ENCODE measurements at places on chromosomes 7 and 10.
A peak's percentile ranks its signal among the peaks of the same experiment; 100 is the strongest.

DNA sequence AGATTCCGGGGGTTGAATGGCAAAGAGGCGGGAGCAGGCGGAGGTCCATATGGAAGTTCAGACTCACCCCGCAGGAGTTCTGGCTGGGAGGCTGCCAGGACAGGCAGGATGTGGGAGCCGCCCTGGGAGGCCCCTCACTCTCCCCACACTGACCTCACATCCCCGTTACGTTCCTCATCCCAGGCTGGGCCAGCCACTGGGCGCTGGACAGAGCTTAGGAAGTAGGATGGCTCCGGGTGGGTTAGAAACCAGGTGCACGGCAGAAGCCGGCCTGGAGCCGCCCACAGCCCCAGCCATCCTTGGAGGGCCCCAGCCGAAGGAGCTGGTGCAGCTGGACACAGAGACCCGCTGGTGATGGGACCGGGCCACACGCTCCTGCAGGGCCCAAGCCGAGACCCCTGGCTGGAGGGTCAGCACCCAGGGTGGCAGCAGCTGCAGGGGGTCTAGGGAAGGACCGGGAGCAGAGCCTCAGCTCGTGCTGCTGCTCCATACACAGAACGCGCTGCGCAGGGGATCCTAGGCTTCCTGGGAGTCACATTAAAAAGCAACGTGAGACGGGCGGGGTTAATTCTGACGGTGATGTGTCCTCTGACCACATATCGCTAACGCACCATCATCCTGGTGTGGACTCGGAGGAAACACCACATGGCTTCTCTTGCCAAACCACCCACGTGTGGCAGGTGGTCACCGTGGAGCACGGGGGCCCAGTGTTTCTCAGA, 98.6 kb upstream of the DIP2C start:
- no peak for DNase-seq

DNA sequence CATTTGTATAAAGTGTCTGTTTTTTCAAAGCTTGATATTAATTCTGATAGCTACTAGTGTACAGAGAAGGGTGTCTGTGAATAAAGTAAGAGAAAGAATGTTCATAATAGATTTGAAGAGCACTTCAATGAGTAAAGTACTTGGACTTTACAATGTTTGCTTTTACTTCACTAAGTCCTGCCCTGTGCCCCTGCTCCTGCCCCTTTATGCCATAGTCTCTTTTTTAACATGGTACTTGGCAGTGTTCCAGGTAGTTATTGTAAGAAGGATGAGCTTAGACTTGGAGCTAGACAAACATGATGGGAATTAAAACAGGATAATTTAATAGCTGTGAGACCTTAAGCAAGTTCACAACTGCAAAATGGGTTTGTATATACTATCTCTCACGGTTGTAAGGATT, 41.0 kb downstream of the ZEB1 start:
- DNase-seq: no peak

DNA sequence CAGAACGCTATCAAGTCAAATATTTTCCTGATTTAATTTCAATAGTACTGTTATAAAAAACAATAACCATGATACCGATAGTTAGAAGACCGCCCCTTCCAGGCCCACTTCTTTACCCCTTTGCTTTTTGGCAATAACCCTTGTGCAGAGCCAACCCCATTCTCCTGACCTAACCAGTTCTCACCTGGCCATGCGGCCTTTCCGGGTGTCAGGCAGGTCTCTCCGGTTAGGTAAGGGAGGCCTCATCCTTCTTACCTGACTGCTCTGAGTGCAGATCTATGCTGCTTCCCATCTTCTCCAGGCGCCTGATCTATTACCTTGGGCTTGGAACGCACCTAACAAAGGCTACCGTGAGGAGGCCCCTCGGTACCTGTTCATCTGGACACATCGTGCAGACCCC, 26.6 kb downstream of the ZMIZ1 start:
- DNase-seq: no peak

DNA sequence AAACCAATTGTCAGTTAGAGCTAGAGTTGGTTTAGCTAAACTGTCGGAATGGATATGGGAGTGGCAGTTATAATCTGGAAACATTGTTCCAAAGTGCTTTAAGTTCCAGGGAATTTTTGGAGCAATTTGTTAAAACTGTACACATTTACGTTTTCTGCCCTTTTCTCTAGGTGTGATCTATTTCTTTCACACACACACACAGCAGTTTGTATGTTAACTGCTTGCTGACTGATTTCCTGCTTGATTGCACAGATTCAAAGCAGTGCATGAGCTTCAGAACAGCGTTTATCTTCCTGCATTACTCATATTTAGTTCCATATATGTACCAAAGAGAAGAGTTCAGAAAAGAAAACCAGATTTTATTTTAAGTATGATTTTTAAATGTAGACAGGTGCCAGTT, 57.9 kb downstream of the MGMT start:
- no peak for DNase-seq

DNA sequence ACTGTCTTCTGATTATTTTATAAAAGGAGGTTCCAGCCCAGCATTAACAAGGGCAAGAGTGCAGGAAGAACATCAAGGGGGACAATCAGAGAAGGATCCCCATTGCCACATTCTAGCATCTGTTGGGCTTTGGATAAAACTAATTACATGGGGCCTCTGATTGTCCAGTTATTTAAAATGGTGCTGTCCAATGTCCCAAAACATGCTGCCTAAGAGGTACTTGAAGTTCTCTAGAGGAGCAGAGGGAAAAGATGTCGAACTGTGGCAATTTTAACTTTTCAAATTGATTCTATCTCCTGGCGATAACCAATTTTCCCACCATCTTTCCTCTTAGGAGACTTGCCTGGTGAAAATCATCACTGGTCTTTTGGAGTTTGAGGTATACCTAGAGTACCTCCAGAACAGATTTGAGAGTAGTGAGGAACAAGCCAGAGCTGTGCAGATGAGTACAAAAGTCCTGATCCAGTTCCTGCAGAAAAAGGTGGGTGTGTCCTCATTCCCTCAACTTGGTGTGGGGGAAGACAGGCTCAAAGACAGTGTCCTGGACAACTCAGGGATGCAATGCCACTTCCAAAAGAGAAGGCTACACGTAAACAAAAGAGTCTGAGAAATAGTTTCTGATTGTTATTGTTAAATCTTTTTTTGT, 2.3 kb downstream of the IL6 start:
- DNase-seq: no peak

GRCh38 chr7:147912946-147913638, 677.5 kb upstream of the C7orf33 start:
- no peak for DNase-seq

- no peak for DNase-seq
These were observed 37.6 kb upstream of the NCAPG2 start for GRCh38 chr7:158742065-158742821.

DNA sequence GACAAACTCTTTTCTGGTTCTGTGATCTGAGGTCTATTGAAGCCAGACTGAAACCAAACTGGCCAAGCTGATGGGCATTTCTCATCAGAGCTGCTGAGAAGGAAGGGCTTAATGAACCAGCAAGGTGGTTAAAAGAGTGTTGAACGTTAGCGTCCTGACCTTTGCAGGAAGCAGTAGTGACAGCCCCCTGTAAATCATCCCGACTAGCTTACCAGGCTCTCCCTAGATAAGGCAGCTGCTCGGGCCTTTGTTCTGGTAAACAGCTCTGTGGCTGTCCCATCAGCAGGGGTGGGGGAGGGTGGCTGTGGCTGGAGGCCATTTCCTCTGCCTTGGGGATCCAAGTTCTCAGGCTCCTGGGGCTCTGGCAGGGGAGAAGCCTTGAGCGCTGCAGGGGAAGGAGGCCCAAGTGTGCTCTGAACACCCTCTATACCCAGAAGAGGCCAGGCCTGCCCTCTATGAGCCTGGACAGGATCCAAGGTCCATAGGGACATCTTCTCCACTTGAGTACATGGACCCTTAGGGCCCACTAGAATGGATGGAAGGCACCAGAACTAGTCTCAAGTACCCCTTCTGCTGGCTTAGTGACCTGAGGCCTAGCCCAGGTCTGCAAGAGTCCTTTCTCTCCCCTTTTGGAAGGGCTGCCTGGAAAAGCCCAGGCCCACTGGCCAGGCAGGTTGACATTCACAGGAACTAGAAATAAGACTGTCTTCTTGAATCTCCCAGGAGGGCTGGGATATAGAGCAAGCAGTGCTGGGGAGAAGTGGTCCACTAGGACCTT, 134.6 kb downstream of the ARHGAP22 start:
- DNase-seq: no peak

DNA sequence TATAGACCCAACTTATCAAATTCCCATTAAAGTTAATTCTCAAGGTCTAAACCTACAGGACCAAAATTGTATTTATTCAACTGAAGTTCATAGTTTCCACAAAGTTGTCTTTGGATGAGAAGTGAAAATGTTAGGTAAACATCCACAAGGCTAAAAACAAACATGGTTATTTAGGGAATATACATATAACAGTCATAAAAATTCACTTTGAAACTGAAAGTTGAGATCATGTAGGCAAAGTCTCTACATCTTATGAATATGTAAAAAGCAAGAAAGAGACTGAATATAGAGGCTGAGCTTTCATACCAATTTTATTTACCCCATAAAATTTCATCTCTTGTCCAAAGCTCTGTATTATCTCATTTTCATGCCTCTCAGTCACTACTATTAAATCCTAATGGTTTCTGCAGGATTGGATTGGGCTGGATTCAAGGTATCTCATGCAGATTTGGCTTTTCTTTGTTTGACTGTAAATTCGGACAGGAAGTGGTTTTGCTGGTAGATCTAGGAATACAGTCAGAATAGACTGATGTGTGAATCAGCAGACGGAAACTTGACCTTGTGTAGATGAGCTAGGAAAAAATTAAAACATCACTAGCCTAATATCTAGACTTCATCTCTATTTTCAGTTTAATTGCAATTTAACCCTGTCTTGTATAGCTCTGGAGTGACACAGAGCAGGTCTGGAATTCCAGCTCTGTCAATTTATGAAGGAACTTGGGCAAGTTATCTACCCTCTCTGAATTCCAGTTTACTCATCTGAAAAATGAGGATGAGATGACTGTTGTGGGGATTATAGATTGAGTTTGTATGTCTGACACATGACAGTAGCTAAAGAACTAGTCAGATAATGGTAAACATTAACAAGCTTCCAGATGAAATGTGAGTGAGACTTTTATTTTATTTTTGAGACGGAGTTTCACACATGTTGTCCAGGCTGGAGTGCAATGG, 27.3 kb upstream of the SKAP2 start:
- DNase-seq: peak; percentile 63

DNA sequence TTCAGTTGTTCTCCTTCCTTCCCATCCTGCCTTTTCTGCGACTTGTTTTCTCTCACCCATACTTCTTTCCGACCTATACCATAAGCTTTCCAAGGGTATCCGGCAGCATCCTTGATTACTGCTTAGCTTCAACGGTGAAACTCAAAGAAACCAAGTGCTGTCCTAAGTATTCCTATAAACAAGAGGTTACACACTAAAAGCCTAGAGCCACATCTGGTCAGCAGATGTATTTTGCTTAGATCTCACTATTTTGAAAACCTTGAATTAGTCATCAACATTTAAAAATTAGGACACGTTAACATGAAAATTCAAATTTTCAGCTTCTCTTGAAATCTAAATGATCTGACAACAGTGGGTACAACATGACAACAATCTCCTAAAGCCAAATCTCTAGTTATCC, 20.0 kb downstream of the ARHGAP21 start:
- DNase-seq: no peak

Measured in ACHN (cell line).